Right lung (tissue), 10 donors: ENCODE measurements at places on chromosomes 11 and 22. TPM values are rescaled to one million over a fixed set of nuclear protein-coding genes. Genes with fewer than 3 reads are reported as not detected.

- no peak for DNase-seq
These were observed 79.0 kb downstream of the DDX10 start for GRCh38 chr11:108743851-108744250.

- no peak for DNase-seq
These were observed 16.0 kb downstream of the BCL9L start for GRCh38 chr11:118909619-118910308.

GRCh38 chr22:41576877-41577276, 12.8 kb downstream of the PMM1 start:
- no peak for DNase-seq

GRCh38 chr22:37986371-37986770, 2.0 kb upstream of the SOX10 start:
- no peak for DNase-seq

- no peak for DNase-seq
These were observed 32.1 kb upstream of the WNT7B start for GRCh38 chr22:46008836-46009596.

DNA sequence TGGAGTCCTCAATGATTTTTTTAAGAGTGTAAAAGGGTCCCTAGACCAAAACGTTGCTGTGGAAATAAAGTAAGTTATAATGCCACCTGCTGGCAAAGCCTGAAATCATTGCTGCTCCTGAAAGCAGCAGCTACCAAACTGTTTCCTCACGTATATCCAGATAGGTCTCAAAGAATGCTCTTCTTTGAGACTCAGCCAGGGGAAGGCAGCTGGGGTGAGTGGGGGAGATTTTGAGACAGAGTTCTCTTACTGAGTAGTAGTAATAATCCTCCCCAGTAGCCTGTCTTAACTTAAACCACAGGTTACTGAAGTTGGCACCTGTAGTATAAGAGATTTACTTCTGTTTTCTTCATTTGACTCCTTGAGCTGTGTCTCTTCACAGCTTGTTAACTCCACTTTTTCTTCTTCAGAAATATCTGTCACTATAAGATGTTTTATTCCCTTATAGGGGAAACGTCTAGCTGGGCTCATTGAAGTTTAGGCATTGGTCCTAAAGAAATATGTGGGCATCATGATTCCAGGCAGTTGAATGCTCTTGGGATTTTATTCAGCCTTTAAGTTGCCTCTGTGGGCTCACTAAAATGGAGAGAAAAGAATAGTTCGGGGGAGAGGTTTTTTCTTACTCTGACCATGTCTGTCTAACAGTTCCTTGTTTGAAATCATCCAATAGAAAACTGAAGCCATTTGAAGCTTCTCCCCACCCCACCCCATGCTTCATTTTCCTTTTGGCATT, 77.9 kb downstream of the BTBD10 start:
- peak; percentile 13 for DNase-seq

- peak; percentile 40 for DNase-seq
These were observed 200.6 kb downstream of the NAV2 start for GRCh38 chr11:19912958-19913892.

DNA sequence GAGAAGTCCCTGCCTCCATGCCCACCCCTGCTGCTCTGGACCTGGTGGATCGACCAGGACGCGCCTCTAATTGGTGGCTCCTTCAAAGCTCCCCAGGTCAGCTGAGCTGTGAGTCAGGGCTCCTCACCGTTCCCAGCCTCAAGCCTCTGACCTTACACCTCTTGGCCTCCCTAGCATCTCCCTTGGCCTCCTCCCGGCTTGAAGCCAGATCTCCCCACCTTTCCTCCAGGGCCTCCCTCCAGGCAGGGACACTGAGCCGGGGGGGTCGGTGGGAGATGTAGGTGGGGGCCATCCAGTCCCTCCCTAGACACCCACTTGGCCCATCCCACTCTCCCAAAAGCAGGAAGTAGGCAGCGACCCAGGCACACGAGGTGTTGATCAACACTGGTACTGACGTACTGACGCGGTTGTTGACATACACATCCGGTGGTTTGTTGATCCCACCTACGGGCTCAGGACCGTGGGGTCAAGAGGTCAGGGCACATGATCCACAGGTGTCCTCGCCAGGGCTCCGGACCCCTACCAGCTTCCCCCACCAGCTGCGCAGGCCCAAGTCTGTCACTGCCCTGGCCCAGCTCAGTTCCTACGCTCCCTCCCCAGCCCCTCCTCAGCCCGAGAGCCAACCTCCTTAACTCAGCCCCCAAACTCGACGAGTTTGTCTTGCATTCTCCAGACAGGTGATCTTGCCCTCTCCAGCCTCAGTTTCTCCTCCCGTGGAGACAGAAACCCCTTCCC, 802 bp downstream of the ATG2A start:
- peak; percentile 24 for DNase-seq

The MYO7A gene
- polyA plus RNA-seq: 6.3 TPM

The BTBD18 gene
- 0.28 TPM for polyA plus RNA-seq

DNA sequence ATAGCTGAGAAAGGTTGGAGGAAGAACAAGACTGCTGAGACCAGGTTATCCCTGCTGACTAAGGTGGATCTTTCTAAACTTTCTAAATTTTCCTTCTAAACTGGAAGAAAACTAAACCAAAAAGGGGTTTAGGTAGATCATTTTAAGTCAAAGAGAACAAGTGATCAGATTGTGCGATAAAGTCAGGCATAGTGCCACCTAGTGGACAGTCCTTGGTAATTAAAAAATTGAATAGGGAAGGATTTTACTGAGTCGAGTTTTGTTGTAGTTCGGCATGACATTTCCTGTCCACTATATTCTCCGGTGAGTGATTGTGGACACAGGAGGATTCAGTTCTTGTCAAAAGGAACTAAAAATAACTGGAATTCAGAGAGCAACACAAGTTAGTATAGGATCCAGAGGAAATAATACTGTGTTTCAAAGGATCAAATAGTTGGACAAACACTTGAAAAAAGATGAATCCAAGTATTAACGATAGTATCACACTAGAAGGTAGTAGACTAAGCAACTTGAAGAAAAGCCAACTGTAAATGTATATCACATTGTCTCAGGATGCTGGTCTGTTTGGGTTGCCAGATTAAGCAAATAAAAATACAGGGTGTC, 1236.4 kb downstream of the FAM181B start:
- DNase-seq: peak; percentile 9

GRCh38 chr11:61549662-61550568, 31.0 kb downstream of the SYT7 start:
- no peak for DNase-seq

GRCh38 chr11:64866173-64866491, 12.3 kb downstream of the EHD1 start:
- no peak for DNase-seq

- DNase-seq: no peak
These were observed at the start of gene OR2AT4 for GRCh38 chr11:75096456-75097172. Gene OR2AT4 (minus strand): TSS chr11:75096876.

- no peak for DNase-seq
These were observed 74.5 kb upstream of the PICALM start for GRCh38 chr11:86143087-86144030.

DNA sequence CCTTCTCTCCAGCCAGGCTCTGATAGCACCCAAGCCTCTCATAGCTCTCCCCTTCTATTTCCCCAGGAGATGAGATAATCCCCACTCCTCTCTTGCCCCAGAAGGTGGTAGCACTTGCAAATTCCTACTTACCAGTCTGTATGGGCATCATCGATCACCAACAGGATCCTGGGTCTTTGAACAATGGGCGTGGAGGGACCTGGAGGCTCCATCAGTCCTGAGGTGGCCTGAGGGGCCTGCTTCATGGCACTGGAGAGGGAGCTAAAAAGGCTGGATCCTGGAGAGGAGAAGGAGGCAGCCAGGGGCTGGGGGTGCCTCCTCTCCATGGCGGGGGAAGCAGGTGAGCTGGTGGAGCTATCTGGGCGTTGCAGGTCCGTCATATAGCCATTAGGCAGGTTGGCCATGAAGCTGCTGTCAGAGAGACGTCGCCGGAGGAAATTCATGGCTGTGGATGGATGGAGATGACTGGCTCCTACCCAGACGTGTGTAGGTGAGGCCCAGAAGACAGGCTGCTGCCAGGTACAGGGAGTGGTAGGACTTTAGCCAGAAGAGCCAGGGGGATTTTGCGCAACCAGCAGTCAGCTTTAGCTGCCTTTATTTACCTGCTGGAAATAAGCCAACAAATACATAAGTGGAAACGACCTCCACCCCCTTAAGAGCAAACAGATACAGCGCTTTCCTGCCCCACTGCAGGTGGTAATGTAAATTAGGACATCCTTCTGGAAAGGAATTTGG, 51.8 kb downstream of the SYN3 start:
- DNase-seq: no peak

DNA sequence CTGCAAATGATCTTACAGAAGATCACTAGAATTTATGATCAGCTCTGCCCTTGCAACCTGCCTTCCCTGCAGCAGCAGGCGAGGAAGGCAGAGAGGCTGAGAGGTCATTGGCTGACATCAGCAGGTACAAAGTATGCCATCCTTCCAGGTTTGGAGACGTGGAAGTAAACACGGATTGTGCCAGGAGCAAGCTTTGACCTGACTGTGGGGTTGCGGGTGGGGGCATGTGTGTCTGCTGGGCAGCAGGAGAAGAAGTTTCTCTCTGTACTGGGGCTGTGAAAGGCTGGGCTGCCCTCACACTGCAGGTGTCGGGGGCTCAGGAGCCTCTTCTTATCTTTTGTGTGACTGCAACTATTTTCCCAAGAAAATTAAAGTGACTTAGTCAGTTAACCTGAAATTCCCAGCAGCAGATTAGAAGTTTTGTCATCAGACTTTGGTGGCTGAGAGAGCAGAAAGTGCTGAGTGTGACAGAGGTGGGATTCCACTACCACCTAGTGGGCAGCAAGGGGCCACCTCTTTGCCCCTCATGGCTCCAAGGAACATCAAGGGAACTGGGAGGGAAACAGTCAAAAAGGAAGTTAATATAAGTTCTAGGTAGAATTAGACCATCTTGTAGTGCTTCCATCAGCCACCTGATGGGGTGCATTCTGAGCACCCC, 565.9 kb downstream of the ETS1 start:
- DNase-seq: no peak

DNA sequence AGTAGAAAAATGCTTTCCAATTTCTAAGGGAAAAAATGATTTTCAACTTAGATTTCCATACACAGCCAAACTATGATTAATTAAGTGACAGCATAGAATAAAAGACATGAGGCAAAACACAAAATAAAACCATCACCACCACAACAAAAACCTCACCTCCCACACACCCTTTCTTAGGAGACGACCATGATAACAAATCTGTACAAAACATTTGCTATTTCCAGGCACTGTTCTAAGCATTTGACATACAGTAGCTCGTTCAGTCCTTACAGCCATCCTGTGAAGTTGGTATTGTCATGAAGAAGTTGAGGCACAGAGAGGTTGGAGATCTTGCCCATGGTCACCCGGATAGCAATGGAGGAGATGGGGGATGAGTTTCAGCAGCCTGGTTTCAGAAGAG, 8.7 kb downstream of the SPI1 start:
- DNase-seq: no peak

- DNase-seq: no peak
These were observed 785.4 kb upstream of the API5 start for GRCh38 chr11:42526426-42526825.

- DNase-seq: no peak
These were observed 19.9 kb upstream of the GRAMD4 start for GRCh38 chr22:46600273-46600796.

The UEVLD gene
- 15.9 TPM for polyA plus RNA-seq

DNA sequence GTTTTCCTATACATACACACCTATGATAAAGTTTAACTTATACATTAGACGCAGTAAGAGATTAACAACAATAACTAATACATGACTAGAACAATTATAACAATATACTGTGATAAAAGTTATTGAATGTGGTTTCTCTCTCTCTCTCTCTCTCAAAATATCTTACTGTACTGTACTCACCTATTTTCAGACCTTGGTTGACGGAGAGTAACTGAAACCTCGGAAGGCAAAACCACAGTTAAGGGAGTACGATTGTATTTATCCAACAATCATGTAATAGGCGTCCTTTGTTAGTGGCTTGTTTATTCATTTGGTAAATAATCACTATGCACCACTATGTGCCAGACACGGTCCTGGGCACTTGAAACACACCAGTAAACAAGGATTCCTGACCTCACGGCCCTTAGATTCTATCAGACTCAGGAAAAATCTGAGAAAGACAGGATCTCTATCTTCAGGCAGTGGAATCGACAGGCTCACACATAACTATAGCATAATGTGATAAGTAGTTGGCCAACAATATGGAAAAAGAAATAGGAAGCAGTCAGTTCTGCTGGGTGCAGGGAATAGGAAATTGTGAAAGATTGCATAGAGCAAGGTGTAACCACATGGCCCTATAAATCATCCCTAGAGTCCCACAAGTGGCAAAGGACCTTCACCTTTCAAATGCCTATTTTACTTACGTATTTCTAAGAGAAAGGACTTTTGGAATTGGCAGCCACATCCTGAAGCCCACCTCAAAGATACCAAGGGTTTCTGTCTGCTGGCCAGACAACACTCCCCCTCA, 12.0 kb downstream of the ETS1 start:
- DNase-seq: no peak

DNA sequence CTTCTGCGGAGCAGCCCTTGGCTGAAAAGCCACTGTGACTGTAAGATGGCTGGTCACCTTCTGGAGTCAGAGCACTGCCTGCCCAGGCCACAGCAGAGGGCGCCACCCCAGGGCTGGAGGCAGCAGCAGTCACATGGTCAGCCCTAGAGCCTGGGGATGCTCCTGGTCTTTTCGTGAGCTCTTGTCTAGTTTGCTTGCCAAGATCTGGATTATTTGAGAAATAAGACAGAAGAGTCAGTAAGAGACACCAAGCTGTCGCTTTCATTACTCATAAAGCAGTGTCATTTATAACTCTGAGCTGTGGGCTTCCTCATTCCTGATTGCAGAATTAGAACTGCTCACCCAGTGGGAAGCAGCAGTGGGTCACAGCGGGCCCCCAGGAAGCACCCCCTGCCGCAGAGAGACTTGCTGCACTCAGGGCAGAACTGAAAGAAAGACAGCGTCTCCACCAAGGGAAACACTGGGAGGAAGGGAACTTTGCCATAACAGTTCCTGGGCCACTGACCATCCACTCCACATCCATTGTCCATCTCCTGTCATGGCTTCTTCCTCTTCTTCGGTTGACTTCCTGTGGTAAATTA, 56.7 kb downstream of the PPP6R2 start:
- DNase-seq: no peak

The C11orf86 gene
- polyA plus RNA-seq: not detected

DNA sequence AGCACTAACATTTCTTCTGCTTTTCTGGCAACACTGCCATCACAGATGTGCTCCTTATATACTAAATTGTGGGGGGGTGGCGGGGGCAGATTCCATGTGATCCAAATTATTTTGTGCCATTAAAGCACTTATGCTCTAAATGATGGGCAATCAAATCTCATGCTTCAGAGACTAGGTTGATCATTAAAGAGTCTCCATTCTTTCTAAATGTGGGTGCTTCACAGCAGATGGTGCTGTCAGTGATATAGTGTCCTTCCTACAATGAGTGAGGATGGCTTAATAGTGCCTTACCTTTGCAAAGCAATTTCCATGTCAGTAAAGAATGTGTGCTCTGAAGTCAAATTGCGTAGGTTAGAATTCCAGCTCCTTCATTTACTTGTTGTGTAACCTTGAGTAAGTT, 589.8 kb downstream of the ETS1 start:
- no peak for DNase-seq
